Stromal cell of bone marrow (primary cell): ENCODE measurements at places on chromosomes 7 and 10.

GRCh38 chr7:29105191-29105590, 41.1 kb downstream of the CPVL start:
- no peak for DNase-seq

GRCh38 chr10:15541376-15541775, 170.3 kb upstream of the FAM171A1 start:
- DNase-seq, result peak; percentile 20

- DNase-seq, result no peak
Measured at GRCh38 chr10:132311338-132311939, 3.7 kb upstream of the STK32C start.

- no peak for DNase-seq
Measured at GRCh38 chr10:103021150-103021899, 103.2 kb downstream of the CNNM2 start.

DNA sequence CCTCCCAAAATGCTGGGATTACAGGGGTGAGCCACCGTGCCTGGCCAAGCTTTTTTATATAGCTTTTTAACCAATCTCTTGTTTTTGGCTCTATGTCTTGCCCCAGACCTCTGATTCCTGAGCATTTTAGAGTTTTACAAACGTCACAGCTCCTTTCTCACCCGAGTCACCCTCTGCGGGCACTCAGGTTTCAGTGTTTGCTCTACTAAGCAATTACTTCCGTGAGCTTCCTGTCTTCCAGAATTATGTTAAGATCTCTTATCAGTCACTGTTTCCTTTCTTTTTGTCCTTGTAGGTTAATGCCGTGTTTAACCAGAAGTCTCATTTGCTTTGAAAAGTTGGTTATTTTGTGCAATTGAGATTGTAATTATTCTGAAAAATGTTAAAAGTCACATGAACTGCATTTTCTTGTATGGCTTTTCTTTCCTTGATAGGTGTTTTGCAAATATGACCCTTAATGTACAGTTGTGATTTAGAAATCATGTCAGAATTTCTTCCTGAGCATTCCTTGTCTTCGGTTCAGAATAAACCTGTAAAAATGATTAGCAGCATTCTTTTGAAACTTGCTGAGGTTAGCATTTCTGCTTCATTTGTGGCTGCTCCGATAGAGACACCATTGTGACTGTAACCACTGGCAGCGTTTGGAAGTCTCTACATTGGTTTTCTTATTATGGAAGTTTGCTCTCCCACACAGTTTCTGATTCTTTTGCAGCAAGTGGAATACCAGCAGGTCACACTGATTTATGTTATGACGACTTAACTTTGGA, 4.5 kb upstream of the HKDC1 start:
- DNase-seq, result no peak

DNA sequence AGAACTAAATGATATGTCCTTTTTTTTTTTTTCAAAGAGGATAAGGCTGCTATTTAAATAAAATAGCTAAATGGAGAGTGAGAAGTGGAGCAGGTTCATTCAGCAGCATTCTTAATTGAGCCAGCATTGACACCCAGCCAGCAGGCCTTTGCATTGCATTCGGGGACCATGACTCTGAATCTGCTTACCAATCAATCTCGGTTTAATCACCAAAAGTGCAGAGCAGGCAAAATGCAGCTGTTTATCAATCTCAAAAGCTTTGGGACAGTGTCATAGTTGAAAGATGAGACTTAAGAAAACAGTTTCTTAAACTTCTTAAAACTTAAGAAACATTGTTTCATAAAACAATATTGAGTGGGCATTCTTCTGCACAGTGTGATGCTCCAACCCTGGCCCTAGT, 51.7 kb downstream of the PLEKHA8 start:
- DNase-seq, result no peak
